ENCODE measurements at places on chromosomes 3 and 15. TPM values are rescaled to one million over a fixed set of nuclear protein-coding genes. Genes with fewer than 3 reads are reported as not detected.

Gene GP5
- total RNA-seq: 0.23 TPM

Gene ACVR2B
- total RNA-seq: 2.0 TPM

Gene SEMA6D
- total RNA-seq: 0.74 TPM

Gene KY
- not detected for total RNA-seq

Gene ATP8B4
- total RNA-seq: 10.1 TPM

Gene KCNMB2
- not detected for total RNA-seq

DNA sequence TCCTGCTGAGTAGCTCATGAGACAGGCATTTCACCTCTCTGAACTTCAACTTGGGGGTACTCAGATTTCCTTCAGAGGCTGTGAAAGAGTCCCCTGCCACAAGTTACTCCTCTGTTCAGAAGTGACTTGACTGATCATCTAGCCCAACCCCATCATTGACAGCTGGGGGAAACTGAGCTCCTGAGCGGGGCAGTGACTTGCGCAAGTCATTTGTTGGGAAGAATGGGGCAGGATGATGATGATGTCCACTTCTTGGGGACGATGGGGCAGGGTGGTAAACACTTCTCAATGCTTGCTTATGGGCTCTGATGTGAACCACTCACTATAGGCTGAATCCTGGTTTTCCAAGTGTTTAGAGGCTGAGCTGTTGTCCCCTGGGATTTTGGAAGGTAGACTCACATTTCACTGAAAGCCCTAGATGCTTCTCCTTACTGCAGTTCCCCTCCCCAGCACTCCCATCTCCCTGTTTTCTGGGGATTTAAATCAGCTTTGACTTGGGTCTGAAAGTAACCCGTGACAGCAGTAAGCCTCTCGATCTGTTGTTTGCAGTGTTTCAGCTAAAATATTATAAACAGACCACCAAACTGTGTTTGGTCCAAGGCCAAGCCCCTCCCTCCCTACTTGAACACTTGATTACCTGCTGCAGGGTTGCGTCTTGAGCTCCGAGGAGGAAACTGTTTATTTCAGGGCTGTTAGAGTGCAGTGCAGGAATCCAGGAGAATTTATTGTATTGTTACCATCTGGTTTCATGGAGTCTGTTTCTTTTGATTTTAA lies 25.1 kb downstream of the SMAD3 start:
- no peaks in the 10 kb centered on the region for H3K36me3 ChIP-seq
- no peak for DNase-seq
- no peaks in the 10 kb centered on the region for H3K4me1 ChIP-seq
- H3K4me3 ChIP-seq: no peak overlapping the region
- H3K27me3 ChIP-seq: no peaks in the 10 kb centered on the region

DNA sequence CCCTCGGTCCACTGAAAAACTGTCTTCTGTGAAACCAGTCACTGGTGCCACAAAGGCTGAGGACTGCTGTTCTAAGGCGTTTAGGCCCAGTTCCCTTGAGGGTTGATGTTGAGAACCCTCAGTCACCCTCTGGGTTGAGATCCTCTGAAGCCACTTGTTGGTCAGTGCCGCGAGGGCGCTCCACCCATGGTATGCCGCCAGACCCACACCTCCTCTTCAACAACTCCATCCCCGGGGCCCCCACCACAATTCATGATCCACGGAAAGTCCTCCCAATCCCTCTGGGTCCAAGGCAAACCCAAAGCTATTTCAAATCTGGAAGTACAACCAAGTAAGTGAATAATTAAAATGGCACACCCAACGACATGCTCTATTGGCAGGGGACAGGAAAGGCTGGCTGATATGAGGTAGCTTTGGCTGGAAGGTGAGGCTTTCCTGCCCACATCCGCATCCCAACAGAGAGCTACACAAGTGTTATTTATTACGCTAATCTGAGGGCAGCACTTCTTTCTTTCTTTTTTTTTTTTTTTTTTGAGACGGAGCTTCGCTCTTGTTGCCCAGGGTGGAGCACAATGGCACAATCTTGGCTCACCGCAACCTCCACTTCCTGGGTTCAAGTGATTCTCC lies 58.1 kb downstream of the XXYLT1 start:
- no peak overlapping the region for H3K4me3 ChIP-seq
- no peaks in the 10 kb centered on the region for H3K36me3 ChIP-seq
- no peak for DNase-seq
- H3K4me1 ChIP-seq: no peaks in the 10 kb centered on the region
- H3K27me3 ChIP-seq: no peaks in the 10 kb centered on the region

GRCh38 chr15:52191207-52191606 lies at the start of gene GNB5:
GNB5 (minus strand) TSS chr15:52191392; CDS start chr15:52184676, 6,716 bp downstream.
- no peaks in the 10 kb centered on the region for H3K4me1 ChIP-seq
- no peak within 1 kb of the TSS for H3K27ac ChIP-seq
- no peak within 1 kb of the TSS for H3K4me3 ChIP-seq
- no peaks in the 10 kb centered on the region for H3K36me3 ChIP-seq

DNA sequence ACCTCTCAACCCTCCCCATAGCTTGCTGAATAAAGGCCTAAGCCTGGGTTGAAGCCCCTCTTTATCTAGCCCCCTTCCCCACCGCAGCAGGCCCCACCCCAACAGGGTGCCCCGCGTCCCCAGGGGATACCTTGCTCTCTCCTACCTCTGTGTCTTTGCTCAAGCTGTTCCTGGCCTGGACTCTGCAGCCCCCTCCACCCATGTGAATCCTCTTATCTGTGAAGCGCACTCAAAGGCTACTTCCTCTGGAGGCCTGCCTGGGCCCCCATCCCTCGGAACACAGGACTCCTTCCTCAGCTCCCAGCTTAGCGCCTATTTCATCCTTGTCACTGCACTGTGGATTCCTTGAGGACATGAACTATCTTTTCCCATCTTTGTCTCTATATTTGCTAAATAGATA lies 61.4 kb upstream of the HERC1 start:
- H3K27ac ChIP-seq: no peak overlapping the region
- H3K36me3 ChIP-seq: no peaks in the 10 kb centered on the region
- no peak overlapping the region for H3K4me3 ChIP-seq
- H3K4me1 ChIP-seq: peaks cover 10% of the 10 kb centered on the region
- peak; percentile 27 for DNase-seq

GRCh38 chr3:29759411-29760225 lies 478.7 kb downstream of the RBMS3 start:
- H3K27me3 ChIP-seq: no peaks in the 10 kb centered on the region
- no peaks in the 10 kb centered on the region for H3K36me3 ChIP-seq
- no peak overlapping the region for H3K4me3 ChIP-seq
